ENCODE measurements at places on chromosomes 2 and 18.

DNA sequence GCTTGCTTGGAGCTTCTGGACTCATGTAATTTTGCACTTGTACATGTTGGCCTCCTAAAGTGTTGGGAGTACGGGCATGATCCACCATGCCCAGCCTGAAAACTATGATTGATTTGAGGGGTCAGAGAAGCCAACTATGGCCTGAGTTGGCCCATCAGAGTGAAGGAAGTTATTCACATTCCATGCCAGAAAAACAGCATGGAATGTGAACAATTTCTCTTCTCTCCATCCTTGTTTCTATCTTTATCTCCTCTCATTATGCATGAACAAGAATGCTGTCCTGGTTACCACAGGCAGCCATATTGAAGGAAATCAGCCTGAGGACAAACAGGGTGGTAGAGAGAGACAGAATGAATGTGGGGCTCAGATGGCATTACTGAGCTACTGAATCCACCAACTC, 3.5 kb upstream of the CD226 start:
- no peak for DNase-seq

DNA sequence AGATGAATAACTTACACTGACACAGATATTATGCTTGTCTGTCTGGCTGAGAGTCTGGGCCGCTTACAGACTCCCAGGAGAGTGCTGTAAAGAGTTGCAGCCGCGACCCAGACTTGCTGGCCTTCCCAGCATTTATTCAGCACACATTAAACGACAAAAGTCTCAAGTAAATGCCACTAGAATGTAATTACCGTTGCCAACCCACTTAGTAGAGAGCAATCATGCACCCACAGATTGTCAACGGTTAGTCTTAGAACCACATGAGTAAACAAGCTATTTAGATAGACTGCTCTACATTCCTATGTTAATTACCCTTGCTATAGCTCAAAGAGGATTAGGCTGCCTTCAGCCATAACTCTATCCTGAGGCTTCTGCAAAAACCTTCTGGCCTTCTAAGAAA, 47.8 kb upstream of the C2orf74 start:
- DNase-seq: no peak

DNA sequence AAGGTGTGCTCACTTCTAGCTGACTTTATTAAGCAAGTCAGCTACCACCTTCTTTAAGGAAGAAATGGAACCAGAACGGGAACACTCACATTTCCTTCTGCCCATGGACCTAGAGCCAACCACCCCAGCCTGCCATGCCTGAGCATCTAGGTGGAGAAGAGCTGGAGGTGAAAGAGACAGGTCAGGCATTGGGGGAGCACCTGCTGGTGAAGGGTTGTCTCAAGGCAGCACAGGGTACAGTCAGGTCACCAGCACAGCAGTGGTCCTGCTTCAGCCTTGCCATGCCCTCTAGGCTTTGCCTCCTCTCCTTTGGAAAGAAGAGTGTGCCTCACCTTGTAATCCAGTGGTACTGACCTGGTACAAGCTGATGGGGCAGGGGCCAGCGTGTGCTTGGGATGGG, 107.9 kb downstream of the KCNF1 start:
- DNase-seq: no peak

DNA sequence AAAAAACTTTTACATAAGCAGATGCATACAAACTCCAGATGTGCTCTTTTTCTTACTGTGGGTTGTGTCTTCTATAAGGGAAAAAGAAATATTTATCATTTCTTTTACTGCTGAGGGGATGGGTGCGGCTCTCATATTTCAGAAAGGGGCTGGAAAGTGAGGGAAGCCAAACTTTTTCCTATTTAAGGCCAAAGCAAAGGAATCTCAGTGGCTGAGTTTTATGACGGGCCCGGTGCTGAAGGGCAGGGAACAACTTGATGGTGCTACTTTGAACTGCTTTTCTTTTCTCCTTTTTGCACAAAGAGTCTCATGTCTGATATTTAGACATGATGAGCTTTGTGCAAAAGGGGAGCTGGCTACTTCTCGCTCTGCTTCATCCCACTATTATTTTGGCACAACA, at the start of gene COL3A1:
Gene COL3A1, plus strand, starts transcription at position 210 of the 400 bp plus-strand sequence. Its CDS starts 117 bp downstream, at position 327.
- no peak for DNase-seq

- no peak for DNase-seq
These were observed 800.1 kb downstream of the SATB2 start for GRCh38 chr2:198657512-198658121.

DNA sequence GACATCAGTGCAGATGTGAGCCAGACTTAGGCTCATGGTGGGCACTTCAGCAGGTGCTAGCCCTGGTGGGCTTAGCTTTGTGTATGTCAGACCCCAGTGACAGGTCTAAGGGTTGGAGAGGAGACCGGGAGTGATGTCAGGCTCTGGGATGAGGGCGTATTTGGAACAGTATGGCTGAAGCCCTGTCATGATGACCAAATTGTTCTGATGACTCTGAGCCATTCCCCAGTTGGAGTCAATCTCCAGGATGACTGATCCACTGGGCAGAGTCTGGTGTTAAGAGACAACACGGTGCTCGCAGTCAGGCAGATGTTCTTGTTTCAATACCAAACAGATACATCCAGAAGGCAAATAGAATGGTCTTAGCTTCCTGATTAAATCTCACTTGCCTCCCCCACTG, 241.5 kb downstream of the SOX11 start:
- no peak for DNase-seq

DNA sequence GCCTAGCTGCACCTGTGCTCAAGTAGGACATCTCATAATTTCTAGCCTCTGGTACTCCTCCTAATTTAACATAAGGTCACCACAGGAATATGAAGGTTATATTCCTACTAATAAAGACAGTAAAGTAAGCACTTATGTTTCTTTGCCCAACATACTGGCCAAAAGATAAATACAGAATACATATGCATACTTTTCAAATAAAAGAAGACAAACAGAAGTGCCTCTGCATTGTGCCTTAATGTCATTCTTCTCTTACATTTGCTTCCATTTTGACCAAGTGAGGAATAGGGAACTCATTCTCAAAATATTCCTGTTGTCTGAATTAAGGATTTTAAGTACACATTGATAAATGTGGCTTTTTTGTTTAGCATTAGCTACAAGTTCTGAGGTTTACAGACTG, 5.6 kb downstream of the BCL11A start:
- DNase-seq: no peak

DNA sequence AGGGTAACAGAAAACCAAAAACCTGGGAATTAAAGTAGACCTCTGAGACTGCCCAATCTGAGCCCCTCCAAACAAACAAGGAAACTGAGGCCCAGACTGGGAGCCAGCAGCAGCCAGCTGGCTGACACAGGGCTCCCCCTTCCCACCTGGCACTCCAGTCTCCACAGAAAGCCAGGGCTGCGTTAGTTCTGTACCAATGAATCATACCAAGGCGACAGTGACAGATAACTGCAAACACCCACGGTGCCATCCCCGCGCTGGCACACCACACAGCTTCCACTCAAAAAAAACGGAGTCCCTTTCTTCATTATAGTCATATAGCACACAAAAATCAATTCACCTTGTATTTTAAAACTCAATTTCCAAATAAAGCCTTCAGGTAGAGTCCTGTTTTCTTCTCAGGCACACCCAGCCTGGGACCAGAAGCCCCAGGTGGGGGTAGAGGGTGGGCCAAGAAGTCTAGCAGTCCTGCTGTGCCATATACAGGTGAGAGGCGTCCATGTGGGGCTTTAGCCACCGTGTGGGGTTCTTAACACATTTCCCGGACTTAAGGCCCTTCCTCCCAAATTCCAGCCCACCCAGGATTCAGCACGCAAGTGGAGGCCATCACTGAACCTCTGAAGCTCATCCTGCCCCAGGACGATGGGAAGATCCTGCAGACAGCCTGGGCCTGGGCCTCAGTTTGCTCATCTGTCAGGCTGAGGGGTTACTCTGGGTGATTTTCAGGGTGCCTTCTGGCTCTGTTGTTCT, 1.2 kb downstream of the PER2 start:
- DNase-seq: no peak

DNA sequence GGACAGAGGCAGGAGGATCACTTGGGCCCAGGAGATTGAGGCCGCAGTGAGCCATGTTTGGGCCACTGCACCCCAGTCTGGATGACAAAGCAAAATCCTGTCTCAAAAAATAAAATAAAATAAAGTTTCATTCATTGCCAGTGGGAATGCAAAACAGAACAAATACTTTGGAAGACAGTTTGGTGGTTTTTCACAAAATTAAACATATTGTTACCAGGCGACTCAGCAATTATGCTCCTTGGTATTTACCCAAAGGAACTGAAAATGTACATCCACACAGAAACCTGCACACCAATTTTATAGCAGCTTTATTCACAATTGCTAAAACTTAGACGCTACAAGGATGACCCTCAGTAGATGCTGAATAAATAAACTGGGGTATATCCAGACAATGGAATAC, 35.8 kb downstream of the FOSL2 start:
- DNase-seq: no peak

- DNase-seq: no peak
These were observed 97.4 kb upstream of the FHL2 start for GRCh38 chr2:105496271-105496670.

DNA sequence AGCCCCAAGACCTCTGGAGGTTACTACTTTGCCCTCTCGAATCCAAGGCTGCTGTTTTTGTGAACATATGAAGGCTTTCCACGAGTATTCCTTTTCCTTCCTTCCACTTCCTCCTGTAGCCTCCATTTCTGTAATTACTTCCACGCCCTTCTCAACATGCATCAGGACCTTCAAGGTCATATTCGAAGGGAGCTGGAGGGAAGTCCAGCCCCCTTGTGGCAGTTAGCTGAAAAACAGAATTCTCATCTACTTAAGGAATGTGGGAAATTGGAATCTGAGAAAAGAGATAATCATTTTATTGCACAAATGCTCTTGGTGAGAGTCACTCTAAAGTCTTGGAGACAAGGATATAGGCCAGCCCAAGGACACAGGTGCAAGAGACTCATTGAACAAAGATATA, 1000.2 kb downstream of the TDRD15 start:
- no peak for DNase-seq

DNA sequence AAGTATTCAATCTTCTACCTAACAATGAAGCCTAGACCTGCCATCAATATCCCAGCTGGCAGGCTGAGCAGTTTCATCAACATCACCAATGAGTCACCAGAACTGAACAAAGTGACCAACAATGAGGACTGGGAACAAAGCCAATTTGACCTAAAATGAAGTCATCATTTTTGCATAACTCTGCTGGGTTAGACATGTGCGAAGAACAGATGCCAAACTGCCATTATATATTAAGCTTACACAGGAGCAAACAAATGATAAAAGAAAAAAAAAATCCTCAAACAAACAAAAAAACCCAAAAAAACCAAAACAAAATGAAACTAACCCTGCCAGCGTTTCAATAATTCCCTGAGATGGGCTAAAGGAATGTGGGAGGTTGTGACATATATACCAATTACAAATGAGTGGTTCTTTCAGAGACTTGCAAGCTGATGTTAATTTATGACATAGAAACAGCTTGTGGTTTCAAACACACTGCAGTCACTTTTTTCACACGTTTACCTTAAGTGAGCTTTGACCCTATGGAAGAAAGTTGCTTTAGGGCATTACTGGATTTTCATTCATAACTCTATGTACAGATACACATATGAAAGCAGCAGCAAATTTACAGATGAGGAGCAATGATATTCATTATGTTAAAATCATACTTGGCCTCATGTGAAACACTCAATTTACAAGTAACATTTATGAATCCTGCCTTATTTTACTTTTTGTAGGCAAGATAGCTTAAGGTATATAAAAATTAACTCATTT, 56.9 kb upstream of the CCDC141 start:
- DNase-seq: no peak

GRCh38 chr18:46179306-46179705, 75.1 kb downstream of the HAUS1 start:
- DNase-seq: no peak

DNA sequence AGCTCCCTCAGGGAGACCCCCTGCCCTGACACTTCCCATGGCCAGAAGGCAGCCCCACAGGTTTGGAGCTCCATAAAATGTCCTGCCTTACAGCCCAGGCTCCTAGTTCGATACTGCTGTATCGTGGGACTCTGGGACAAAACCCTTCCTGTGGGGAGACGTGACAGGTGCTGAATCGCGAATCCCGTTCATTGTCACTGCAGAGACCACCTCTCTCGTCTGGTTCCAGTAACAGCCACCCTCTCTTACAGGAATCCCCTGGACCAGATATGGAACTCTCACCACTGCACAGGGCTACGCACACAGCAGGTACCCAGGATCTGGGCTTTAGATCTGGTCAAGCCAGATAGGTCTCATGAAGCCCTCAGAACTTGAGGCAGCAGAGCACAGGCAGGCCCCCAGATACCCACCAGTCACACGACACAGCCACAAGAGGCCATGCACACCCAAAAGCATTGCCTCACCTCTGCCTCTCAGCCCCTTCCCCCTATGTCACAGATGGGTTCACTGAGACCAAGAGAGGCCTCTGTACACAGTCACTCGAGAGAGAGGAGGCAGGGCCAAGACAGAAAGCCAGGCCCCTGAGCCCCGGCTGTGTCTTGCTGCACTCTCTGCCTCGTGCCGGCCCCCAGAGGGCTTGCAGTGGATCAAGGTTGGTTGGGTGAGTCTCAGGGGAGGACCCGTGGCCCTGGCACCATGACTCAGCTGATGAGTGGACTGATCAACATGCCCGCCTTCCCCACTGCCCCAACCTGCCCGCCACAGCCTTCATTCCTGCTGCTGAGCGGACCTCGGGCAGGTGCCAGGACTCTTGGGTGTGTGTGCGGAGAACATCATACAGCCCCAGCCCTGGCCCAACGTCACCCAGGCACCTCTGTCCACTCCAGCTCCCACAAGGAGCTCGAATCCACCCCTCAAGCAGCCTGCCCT, 7.6 kb downstream of the SDC1 start:
- no peak for DNase-seq

- DNase-seq: no peak
These were observed 116.6 kb downstream of the ICA1L start for GRCh38 chr2:202754936-202755335.

DNA sequence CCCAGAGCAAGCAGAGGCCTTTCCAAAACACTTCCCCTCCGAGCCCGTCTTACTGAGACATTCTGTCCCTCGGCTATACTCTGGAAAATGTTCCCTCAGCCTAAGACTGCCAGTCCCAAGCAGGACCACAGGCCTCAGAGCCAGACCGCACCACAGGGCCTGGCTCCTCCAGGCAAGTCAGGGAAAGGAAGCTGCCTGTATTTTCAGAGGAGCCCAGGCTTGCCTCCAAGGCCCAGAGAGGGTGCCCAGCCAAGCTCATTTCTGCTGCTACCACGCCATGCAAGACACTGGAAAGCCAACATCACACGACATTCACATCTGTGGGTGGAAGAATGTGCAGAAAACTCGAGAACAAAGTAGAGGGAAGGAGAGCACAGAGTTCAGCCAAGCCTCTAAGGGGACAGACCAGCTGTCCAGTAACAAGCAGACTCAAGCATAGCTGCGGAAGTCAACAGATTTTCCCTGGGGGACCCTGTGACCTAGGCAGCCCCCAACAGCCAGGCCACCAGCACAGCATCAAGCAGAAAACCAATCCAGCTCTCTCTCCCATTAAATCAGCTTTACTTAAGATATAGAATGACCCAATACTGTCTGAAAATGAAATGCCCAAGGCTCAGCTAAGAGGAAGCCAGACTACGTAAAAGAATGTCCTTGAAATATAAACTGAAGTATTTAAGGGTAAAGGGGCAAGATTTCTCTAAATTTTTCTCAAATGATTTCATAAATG, 123.9 kb downstream of the ZFP36L2 start:
- DNase-seq: no peak
